ENCODE measurements at places on chromosomes 5 and 9.

- no peak for DNase-seq
Observed at GRCh38 chr5:111670826-111671492, 86.0 kb downstream of the NREP start.

GRCh38 chr9:89426384-89426961 lies 71.4 kb downstream of the SEMA4D start:
- no peak for DNase-seq

GRCh38 chr5:16411235-16411634 lies 54.4 kb downstream of the ZNF622 start:
- DNase-seq = no peak

DNA sequence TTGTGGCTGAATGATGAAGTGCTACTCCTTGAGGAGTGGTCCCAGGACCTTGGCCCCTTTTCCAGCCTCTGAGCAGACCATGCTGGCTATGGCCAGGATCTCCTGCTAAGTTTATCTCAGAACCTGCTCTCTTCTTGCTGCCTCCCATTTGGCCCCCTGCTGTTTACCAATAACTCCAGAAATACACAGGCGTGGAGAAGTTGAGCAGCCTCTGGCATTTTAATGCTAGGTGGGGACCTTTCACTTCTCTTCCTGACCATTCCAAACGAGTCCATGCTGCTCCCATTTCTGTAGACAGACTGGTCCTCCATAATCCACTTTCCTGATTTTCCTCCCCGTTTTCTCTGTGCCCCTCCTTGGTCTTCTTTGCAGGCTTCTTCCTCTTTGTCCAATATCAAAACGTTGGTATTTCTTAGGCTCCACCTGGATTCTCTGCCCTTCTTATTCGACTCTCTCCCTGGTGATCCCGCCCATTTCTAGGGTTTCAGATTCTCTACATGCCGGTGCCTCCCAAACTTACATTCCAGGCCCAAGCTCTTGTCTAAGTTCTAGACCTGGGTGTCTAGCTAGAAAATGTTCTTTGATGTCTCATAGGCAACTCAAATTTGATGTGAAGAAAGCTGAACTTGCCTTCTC lies 33.4 kb upstream of the TNFAIP8 start:
- no peak for DNase-seq

DNA sequence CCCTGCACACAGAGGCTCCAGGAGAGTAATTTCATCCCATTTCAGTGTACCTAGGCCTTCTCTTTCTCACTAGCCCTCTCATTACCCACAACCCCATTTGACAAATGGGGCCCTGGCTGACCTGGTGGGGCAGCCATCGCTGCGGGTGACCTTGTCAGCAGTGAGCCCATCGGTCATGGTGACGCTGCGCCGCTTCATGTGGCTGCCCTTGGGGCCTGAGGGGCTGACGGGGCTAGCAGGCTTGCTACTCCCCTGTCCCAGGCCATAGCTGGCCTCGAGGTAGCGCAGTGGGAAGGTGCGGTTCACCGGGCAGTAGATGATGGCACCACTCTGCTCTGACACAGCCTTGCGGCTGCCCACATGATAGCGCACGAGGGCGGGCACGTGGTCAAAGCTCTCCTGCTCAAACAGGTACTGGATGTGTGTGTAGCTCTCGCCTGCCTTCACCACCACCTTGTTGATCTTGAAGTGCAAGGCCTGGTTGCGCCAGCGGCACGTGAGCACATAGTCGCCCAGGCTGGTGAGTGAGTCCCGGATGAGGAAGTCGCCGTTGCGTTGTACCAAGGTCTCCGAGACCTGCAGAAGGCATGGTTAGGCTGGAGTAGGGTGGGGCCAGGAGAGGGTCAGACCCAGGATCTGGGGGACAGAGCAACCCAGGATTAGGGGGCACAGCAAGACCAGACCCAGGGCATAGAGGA lies 14.1 kb upstream of the TOR2A start:
- no peak for DNase-seq

DNA sequence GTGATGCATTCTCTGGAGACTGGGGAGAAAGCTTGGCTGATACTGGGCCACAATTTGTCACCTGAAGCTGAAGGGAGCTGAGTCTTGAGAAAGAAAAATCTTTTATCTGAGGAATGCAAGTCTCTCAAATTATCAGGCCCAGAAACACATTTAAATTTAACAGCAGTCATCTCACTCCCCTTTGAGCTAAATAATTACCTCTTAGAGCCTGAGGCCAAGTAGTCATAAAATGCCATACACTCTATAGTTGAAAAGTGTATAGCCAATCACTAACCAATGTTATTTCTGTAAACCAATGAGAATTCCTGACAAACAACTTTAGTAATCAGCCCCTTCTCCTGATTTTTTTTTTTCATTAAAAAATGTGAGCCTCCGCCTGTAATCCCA lies 32.7 kb upstream of the DAPK1 start:
- no peak for DNase-seq

DNA sequence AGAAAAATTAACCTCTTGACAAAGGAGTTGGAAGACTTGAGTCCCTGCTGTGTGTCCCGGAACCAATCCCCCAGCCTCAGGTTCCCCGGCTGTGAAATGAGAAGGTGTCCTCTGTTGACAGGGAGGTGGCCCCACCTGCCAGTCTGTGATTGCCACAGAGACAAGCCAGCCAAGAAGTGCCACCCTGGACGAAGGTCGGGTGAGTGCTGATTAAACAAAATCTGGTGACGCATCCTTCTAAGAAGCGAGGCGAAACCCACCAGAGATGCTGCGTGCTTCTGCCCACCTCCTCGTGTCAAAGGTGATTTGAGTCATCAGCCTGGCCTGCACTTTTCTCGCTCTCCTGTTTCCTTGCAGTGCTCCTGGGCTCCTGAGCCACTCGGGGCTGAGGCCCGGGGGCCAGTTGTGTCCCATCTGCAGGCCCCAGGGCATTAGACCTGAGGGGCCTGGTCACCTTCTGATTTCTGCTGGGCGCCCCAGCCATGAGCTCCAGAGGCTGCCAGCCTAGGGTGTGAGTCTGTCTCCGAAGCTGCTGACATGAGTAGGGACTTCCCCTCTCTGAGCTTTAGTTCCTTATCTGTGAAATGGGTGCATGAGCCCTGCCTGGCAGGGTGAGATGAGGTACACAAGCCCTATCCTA lies 28.7 kb downstream of the NEK6 start:
- no peak for DNase-seq

- no peak for DNase-seq
Observed at GRCh38 chr9:109477258-109478050, 20.7 kb downstream of the PTPN3 start.

All from NCI-H2081 (cell line).